Regular cardiac myocyte (primary cell): ENCODE measurements at places on chromosomes 4 and X. TPM values are rescaled to one million over a fixed set of nuclear protein-coding genes. Genes with fewer than 3 reads are reported as not detected.

MAGED4 gene
- 18.6 and 42.9 TPM in 2 replicates for total RNA-seq

KCND1 gene
- 0.56 and 0.58 TPM in 2 replicates for total RNA-seq

SSX1 gene
- not detected in 2 replicates for total RNA-seq

RXFP1 gene
- total RNA-seq: 1.3 and 18.6 TPM in 2 replicates

PCGF3 gene
- total RNA-seq: 32.7 and 33.4 TPM in 2 replicates

MBNL3 gene
- 0.56 and 0.96 TPM in 2 replicates for total RNA-seq

L1CAM gene
- total RNA-seq: 1.9 and 3.7 TPM in 2 replicates
